ENCODE measurements at places on chromosomes 13 and 19.

- DNase-seq = peak; percentile 75
Observed at GRCh38 chr19:48962029-48962848, 2.9 kb upstream of the FTL start.

DNA sequence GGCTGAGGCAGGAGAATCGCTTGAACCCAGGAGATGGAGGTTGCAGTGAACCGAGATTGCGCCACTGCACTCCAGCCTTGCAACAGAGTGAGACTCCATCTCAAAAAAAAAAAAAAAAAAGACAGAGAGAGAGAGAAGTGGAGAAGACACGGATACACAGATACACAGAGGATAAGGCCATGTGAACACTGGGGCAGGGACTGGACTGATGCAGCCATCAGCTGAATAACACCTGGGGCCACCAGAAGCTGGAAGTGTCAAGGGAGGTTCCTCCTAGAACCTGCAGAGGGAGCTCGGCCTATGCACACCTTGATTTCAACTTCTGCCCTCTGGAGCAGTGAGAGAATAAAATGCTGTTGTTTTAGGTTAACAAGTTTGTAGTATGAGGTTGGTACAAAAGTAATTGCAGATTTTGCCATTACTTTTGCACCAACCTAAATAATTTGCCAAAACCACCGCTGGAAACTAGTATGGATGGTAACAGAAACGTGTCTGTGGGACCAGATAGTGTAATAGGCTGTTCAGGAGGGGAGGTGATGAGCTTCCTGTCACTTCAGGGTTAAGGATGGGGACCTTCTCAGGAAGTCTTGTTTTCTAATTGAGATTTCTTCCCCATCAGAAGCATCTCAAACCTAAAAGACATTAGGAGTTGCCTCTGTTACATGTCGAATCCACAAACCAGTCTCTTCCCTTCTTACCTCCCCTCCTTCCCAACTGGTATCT lies 36.4 kb upstream of the IGSF23 start:
- DNase-seq = peak; percentile 70

DNA sequence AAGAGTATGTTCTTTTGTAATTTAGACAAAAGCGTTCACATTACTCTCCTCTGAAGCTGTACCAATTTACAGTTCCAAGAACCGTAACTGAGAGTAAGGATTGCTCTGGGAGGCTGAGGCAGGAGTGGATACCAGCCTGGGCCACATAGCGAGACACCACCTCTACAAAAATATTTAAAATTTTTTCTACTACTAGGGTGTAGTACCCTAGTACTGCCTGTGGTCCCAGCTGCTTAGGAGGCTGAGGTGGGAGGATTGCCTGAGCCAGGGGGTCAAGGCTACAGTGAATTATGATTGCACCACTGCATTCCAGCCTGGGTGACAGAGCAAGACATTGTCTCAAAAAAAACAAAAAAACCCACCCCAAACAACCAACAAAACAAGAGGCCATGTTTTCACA lies 12.1 kb upstream of the CYP2A6 start:
- DNase-seq = no peak

GRCh38 chr19:12752056-12752781 lies 628 bp downstream of the BEST2 start:
- no peak for DNase-seq

- DNase-seq = no peak
Observed at GRCh38 chr13:95020298-95020987, 280.8 kb downstream of the ABCC4 start.

GRCh38 chr13:71213252-71213821 lies 653.7 kb downstream of the DACH1 start:
- no peak for DNase-seq

GRCh38 chr19:57057036-57057686 lies 62.6 kb upstream of the USP29 start:
- DNase-seq = no peak
